DND-41 (cell line): ENCODE measurements at places on chromosomes 11 and 22.

DNA sequence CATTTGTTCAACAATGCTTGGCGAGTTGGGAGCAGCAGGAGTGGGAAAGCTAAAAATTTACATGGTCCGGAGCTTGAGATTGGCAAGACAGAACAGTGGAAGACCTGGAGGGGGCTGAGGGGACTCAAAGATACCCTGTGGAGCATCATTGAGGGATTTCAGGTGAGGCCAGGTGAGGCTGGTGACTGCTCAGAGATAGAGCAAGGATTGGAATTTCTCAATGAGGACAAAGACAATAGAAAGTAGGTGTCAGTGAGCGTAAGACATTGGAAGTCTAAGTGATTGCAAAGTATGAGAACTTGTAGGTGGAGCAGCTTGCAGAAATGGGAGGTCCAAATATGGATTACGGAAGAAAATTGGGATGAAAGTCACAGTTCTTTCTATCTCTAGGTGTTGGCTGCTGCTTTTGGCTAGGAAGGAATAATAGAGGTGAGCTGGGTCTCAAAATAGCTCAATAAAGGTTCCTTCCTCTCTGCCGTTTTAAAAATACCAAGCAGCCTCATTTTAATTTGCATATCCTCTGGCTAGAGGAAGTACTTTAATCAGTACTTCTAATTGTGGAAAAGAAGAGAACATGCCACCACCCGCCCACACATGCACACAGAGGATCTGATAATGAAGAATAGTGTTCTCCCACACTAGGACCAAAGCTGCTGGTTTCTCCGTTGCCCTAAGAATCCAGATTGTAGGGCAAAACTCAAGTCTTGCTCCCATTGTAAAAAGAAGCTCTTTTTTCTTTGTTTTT, 41.8 kb upstream of the SORL1-AS1 start:
- no peak for DNase-seq
- H3K4me3 ChIP-seq = no peak overlapping the region
- no peaks in the 10 kb centered on the region for H3K27me3 ChIP-seq
- H3K4me1 ChIP-seq = peaks cover 9% of the 10 kb centered on the region
- H3K27ac ChIP-seq = peak overlapping the region; percentile 11; the same call in 1 of the 2 replicates

GRCh38 chr11:75554258-75555022, 7.6 kb upstream of the SERPINH1 start:
- no peak overlapping the region for H3K27ac ChIP-seq
- H3K4me3 ChIP-seq = no peak overlapping the region
- DNase-seq = peak; percentile 20
- H3K27me3 ChIP-seq = peaks cover 8% of the 10 kb centered on the region

- no peaks in the 10 kb centered on the region for H3K27me3 ChIP-seq
- peak; percentile 88 for DNase-seq
- no peak overlapping the region for H3K4me3 ChIP-seq
- peaks cover 4% of the 10 kb centered on the region for H3K36me3 ChIP-seq
- peak overlapping the region; percentile 66 for H3K27ac ChIP-seq
Observed at GRCh38 chr22:37218771-37219411, 6.6 kb upstream of the SSTR3 start.

DNA sequence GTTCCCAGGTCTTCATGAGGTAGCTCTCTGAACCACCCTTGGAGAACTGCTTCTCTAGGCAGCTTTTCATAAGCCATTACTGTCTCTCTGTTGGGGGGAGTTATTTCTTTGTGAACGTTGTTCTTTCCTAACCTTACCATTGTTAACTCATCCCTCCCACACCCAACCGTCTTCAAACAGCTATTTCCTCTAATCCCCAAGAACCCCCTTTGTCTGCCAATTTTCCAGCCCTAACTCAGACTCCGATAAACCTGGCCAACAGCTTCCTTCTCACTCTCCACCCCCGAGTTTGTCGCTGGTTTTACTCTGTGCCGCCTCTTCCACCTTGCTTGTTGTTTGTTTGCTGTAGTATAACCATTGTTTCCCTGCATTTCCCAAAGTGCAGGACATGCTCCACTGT, 131.5 kb downstream of the CCDC34 start:
- H3K27me3 ChIP-seq = no peaks in the 10 kb centered on the region
- H3K4me1 ChIP-seq = no peaks in the 10 kb centered on the region
- no peaks in the 10 kb centered on the region for H3K36me3 ChIP-seq
- no peak for DNase-seq

GRCh38 chr11:33377412-33378370, 120.5 kb downstream of the HIPK3 start:
- no peaks in the 10 kb centered on the region for H3K36me3 ChIP-seq
- H3K27me3 ChIP-seq = peaks cover 22% of the 10 kb centered on the region
- no peaks in the 10 kb centered on the region for H3K4me1 ChIP-seq
- no peak for DNase-seq

DNA sequence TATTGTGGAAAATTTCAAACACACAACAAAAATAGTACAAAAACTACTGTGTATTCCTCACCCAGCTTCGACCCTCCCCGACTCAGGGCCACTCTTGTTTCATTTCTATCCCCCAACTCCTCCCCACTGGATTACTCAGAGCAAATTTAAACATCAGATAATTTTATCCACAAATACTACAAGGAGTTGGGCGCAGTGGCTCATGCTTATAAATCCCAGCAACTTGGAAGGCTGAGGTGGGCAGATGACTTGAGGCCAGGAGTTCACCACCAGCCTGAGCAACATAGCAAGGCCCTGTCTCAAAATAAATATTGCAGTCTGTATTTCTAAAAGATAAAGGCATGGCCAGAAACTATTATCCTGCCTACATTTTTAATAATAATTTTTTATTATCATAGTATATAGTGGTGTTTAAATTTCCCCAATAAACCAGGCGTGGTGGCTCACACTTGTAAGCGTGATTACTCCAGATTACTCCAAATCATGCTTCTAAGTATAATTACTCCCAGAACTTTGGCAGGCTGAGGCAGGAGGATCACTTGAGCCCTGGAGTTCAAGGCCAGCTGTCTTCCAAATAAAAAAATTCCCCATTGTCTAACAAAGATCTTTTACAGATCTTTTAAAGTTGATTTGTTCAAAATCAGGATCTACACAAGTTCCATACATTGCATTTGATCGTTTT, 39.8 kb downstream of the LRRC32 start:
- peaks cover 9% of the 10 kb centered on the region for H3K27me3 ChIP-seq
- H3K27ac ChIP-seq = no peak overlapping the region
- H3K4me3 ChIP-seq = no peak overlapping the region
- no peaks in the 10 kb centered on the region for H3K36me3 ChIP-seq

DNA sequence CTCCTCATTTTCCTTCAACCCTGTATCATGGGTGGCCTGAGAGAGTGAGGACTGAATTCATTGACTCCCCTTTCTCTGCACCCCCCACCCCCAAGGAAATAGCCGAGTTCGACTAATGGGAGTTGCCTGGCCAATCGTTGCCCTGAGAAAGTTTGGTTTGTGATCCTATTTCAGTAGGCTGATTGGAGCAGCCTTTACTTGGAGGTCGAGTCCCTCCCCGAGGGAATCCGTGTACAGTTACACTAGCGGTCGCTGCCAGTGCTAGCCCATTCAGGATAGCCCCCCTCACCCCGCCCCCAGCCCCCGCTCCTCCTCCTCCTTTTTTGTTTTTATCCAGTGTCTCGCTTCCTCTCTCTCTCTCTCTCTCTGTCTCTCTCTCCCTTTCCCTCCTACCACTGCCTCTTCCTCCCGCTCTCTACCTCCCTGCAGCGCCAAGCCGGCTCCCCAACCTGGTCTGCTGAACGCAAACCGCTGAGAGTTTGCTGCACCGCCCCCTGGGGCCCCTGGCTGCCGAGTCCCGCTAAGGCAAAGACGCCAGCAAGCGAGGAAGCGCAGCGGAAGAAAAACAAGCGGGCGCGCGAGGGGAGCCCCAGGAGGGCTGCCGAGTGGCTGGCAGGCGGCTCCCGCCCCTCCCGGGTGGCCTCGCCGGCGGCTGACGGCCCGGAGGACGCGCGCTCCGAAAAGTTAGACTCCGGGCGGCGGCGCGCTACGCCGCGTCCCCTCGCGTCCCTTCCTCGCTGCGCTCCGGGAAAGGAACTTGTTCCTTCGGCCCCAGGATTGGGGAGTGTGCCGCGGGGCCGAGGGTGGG, at the start of gene GRAMD1B:
Gene GRAMD1B (plus strand): TSS at position 357 of the 808 bp plus-strand sequence. CDS start 524 bp downstream, outside the sequence.
- H3K4me3 ChIP-seq = peak within 1 kb of the TSS; percentile 67
- peaks cover 11% of the 10 kb centered on the region for H3K27me3 ChIP-seq
- DNase-seq = peak; percentile 93

- no peak overlapping the region for H3K27ac ChIP-seq
- no peaks in the 10 kb centered on the region for H3K4me1 ChIP-seq
Observed at GRCh38 chr11:27174021-27174420, 133.4 kb downstream of the BBOX1 start.

DNA sequence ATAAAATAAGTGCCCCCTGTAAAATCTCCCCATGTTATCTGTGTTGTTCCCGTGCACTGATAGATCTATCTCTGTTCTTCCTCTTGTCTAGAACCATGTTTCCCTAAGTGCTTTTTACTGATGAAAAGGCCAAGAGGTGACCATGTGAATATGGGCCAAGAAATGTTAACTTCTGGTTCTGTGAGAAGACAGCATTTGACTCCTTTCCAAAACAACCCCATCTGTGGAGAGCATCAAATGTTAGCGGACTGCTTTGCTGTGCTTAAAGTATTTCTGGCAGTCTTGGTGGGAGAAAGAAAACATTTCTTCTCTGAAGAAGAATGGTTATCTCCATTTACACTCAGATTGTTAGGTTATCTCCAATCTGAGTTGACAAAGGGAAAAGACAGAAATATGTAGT, 58.6 kb upstream of the GUCY1A2 start:
- H3K36me3 ChIP-seq = no peaks in the 10 kb centered on the region
- H3K27ac ChIP-seq = no peak overlapping the region
- H3K4me1 ChIP-seq = no peaks in the 10 kb centered on the region
- DNase-seq = no peak
- H3K27me3 ChIP-seq = no peaks in the 10 kb centered on the region

- no peak for DNase-seq
- no peak overlapping the region for H3K4me3 ChIP-seq
- H3K27ac ChIP-seq = no peak overlapping the region
- H3K27me3 ChIP-seq = peaks cover 24% of the 10 kb centered on the region
Observed at GRCh38 chr22:39221999-39222686, 22.6 kb downstream of the PDGFB start.

DNA sequence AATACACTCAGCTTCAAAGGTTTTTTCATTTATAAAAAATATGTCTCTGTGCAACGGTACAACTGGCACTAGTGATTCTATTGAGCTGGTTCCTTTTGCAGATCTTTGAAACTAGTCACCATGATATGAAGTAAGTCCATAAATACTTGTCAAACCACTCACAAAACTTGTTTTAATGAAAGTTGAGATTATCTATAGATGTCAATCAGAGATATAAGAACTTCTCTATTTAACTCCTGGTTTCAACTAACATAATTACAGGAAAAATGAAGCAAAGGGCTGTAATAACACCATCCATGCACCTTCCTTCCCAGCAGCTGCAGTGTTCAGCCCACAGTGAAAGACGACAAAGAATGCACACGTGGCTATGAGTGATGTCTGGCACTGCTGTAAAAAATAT, 44.7 kb downstream of the TMEM123 start:
- H3K4me1 ChIP-seq = no peaks in the 10 kb centered on the region
- no peak for DNase-seq
- peaks cover 18% of the 10 kb centered on the region for H3K36me3 ChIP-seq
- no peaks in the 10 kb centered on the region for H3K27me3 ChIP-seq
- no peak overlapping the region for H3K4me3 ChIP-seq

DNA sequence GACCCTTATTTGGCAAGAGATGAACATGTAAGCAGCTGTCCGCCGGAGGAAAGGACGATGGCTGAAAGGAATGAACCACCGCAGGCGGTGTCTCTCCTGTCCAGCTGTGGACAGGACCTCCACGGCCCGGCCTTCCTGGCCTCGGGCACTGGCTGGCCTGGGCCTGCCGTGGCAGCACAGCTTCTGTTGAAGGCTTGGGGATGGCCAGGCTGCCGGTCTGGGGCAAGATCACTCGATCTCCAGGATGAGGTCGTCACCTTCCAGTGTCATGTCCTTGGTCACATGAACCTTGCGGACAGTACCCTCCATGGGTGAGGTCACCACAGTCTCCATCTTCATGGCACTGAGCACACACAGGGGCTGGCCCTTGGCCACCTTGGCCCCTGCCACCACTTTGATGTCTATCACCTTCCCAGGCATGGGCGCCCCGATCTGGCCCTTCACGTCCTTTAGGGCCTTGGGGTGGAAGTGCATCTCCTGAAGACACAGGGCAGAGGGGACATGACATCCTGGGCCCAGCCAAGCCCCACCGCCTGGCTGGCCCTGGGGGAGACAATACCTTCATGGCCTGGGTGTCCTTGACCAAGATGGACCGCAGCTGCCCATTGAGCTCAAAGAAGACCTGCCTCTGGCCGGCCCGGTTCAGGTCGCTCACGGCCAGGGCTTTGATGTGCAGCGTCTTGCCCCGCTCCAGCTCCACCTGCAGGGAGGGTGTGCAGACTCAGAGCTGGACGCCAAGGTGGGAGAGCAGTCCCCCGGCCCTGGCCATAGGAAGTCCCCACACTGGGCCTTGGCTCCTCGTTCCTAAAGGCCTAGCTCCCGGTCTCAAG, 5.6 kb downstream of the RCE1 start:
- H3K4me1 ChIP-seq = peaks cover 16% of the 10 kb centered on the region
- no peaks in the 10 kb centered on the region for H3K27me3 ChIP-seq
- H3K27ac ChIP-seq = no peak overlapping the region

DNA sequence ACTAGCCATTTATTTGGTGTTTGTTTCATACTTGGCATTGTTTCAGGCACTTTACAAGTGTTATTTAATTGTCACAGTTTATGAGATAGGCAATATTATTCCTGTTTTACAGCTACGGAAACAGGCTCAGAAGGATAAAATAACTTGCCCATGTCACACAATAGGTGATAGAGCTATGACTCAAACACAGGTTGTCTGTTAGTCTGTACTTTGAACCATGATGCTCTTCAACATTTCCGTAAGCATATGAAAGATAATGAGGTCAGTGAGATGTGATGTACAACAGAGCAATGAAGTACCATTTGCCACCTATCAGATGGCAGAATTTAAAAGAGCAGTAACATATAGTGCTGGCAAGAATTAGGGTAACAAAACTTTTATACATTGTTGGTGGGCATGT, 15.3 kb downstream of the TUG1 start:
- no peak overlapping the region for H3K27ac ChIP-seq
- H3K4me3 ChIP-seq = no peak overlapping the region
- no peaks in the 10 kb centered on the region for H3K27me3 ChIP-seq
- H3K36me3 ChIP-seq = no peaks in the 10 kb centered on the region

- no peaks in the 10 kb centered on the region for H3K4me1 ChIP-seq
- no peak for DNase-seq
- no peaks in the 10 kb centered on the region for H3K27me3 ChIP-seq
- H3K36me3 ChIP-seq = no peaks in the 10 kb centered on the region
Observed at GRCh38 chr11:62352355-62353336, 15.4 kb downstream of the ASRGL1 start.

DNA sequence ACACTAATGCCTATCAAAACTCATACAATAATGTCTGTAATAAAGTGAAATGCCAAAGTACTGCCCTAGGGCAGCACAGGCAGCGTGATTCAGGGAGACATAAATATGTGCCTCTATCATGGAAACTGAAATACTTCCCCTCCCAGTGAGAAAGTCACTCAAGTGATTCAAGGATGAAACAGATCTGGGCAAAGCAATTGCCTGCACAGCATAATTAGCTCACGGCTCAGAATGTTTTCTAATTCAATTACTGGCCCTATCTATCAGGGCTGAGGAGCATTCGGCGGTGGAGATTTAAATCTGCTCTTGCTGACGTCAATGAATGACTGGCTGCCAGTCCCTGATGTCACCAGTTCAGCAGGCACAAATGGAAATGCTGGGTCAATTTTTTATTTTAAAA, 27.7 kb upstream of the PPP2R1B start:
- H3K4me3 ChIP-seq = no peak overlapping the region
- H3K27ac ChIP-seq = no peak overlapping the region
- DNase-seq = no peak
- H3K36me3 ChIP-seq = peaks cover 10% of the 10 kb centered on the region; the same call in 1 of the 2 replicates
- no peaks in the 10 kb centered on the region for H3K27me3 ChIP-seq
- no peaks in the 10 kb centered on the region for H3K4me1 ChIP-seq
